ENCODE measurements at places on chromosomes 1 and 21. TPM values are rescaled to one million over a fixed set of nuclear protein-coding genes. Genes with fewer than 3 reads are reported as not detected.

Gene AQP10
- total RNA-seq, result not detected

Gene OLFML3
- total RNA-seq, result 0.42 TPM

Gene MARCKSL1
- total RNA-seq, result 46.5 TPM

Gene SPRR1A
- total RNA-seq, result not detected

Gene TTC22
- total RNA-seq, result 19.0 TPM

Gene EXTL1
- 0.19 TPM for total RNA-seq

Gene GBP3
- total RNA-seq, result 54.1 TPM
